Activated CD4-positive, alpha-beta T cell treated with anti-CD3 and anti-CD28 coated beads, Interleukin-10, Interleukin-2, amounts not matched to agents 100 ng/mL and 50 ng/mL, durations not matched to agents 16 hours and 8 hours (primary cell): ENCODE measurements at places on chromosomes 1 and 21.

- DNase-seq: no peak
Measured at GRCh38 chr1:213335084-213335483, 284.0 kb downstream of the RPS6KC1 start.

- no peak for DNase-seq
Measured at GRCh38 chr1:117821382-117821755, 108.1 kb downstream of the GDAP2 start.

- DNase-seq: peak; percentile 51
Measured at GRCh38 chr1:150890033-150890416, 3.1 kb downstream of the CTXND2 start.

DNA sequence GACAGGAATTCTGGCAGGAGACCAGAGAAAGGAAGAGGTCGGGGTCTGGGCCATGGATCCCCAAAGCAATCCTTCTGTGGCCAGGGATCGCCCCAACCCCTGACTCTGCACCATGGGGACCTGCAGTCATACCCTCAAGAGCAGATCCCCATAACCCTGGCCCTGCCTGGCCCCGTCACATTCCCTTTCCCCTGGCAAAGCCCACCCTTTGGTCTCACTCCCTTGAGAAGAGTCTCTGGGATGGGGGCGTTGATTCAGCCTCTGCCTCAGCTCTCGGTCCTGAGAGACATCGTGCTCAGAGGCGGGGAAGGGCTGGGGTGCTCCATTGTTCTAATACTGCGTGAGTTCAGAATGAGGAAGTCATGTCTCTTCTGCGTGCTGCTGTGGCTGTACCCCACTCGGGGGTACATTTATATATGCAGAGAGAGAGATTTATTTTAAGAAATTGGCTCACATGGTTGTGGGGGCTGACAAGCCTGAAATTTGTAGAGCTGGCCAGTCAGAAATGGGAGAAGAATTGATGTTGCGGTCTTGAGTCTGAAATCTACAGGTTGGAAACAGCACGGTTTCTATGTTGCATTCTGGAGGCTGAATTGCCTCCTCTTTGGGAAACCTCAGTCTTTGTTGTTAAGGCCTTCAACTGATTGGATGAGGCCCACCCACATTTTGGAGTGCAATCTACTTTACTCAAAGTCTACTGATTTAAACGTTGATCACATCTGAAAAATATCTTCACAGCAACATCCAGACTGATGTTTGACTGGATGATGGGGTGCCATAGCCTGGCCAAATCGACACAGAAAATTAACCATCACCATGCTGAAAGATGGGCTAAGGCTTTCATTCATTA is 4.2 kb upstream of the PADI2 start:
- DNase-seq: no peak

- DNase-seq: no peak
Measured at GRCh38 chr1:22749503-22749902, 38.9 kb downstream of the EPHB2 start.

GRCh38 chr1:240836271-240836670 is 224.3 kb upstream of the GREM2 start:
- DNase-seq: no peak

DNA sequence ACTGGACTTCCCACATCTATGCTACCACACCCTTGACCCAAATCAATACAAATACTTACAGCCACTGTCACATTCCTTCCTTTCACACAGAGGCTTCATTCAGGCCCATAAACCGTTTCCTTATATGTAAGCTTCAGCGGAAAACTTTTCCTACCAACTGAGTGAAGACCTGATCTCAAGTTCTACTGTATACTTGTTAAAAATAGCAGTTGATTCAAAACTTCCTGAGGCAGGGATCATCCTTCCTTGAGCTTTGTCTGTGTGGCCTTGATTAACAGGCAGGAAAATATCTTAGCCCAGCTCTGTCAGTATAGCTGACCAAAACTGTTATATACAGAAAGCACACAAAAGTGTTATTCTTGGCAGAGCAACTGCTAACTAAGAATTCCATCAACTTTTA is 42.7 kb downstream of the DENND2C start:
- DNase-seq: no peak

- peak; percentile 7 for DNase-seq
Measured at GRCh38 chr1:32695098-32695904, 7.3 kb downstream of the SYNC start.

DNA sequence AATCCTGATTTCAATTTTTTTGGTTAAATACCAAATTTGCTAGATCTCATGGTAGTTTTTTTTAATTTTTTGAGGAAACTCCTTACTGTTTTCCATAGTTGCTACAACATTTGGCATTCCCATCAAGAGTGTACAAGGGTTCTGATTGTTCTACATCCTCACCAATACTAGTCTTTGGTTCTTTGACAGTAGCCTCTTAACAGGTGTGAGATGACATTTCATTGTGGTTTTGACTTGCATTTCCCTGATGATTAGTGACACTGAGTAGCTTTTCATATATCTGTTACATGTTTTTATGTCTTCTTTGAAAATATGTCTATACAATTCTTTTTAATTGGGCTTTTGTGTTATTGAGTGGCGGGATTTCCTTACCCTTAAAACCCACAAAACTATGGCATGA is 20.9 kb upstream of the RGS13 start:
- DNase-seq: no peak

DNA sequence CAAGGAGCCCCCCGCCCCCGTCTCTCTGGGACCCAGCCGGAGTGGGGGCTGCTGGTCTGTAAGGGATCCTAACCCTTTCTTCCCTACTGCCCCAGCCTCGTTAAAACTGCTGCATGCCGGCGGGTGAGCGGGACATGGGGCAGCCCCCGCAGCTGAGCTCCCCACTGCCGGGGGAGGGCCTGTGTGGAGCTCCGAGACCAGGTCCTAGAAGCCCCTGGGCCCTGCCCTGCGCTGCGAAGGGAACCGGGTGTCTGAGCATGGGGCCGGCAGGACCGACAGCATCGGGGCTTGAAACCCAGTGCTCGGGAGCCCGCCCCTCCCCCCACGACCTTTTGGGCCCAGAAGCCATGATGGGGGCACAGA is 9.2 kb upstream of the COL6A1 start:
- no peak for DNase-seq

GRCh38 chr1:183185941-183186490 is at the start of gene LAMC2:
TSS of gene LAMC2 (plus strand) at chr1:183186264. CDS start at chr1:183186353, 89 bp downstream.
- no peak for DNase-seq

- DNase-seq: no peak
Measured at GRCh38 chr1:165454091-165454610, 9.2 kb upstream of the RXRG start.

DNA sequence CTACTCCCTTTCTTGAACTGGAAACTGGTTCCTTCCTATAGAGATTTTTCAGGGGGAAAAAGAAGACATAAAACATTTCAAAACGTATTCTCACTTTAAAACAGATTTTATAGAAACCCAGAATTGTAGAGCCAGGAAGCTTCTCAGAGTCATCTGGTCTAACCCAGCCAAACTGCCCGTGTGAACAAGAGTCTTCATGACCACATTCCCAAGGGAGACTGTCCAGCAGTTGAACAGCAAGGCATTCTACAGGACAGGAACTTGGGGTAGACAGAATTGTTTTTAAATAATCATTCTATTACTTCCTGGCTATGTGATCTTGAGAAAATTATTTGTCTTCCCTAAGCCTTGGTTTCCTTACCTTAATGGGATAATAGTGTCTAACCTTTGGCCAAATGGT is 163.5 kb upstream of the IVNS1ABP start:
- no peak for DNase-seq

- DNase-seq: no peak
Measured at GRCh38 chr1:221157026-221157761, 278.0 kb downstream of the HLX start.

GRCh38 chr21:26280775-26281174 is 110.2 kb upstream of the APP start:
- no peak for DNase-seq

GRCh38 chr1:63703701-63704107 is 70.1 kb upstream of the ROR1 start:
- DNase-seq: no peak

DNA sequence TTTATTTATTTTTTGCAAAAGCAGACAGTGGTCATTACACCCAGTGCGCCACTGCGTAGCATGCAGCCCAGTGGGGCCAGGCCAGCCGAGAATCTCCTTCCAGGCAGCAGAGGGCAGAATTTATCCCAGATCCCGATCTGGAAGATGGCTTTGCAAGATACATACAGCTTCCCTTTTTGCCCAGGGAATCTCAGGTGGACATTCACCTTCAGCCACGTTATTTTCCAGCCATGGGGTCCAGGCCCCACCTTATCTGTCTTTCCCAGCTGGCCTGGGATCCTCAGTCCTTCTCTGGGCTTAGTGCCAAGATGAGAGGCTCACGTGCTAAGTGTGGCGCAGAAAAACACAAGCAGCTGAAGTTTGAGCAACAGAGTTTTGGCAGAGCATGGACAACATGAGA is 123.6 kb downstream of the AJAP1 start:
- DNase-seq: no peak

DNA sequence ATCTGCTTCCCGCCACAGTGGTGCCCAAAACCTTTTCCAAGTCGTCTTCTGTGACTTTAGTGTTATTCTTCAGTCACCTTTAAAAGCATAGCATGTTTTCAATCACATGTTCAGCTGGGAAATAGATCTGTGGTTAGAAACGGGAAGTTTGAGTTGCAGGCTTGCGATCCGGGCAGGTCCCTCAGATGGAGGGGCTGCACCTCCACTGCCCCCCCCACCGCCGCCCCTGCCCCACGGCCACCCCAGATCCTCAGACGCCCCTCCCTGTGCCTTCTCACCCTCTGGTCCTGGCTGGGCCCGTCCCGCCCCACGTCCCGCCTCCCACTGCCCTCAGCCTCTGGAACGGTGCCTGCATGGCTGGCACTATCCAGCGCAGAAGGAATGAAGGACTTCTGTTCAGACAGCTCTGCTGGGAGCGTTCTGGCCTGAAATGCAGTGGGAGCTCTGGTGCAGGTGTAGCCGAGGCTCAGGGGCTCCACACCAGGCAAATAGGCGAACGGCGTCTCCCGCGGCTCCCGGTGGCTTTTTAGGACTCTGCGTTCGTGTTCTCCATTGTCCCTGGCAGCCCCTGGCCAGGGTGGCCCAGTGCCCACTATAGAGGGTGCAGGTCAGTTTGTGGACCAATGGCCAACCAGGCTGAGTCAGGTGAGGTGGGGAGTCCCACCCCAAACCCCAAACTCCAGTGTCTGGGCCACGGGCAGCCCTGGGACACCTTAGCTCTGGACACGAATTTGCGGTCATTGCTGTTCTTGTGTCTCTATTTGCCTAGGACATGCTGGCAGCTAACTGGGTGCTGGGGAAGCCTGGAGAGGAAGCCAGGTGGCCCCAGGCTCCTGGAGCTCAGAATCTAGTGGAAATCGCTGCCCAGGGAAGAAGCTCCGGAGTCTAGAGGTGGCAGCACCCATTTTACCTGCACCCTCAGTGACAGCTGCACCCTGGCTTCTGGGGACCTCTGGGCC is 67.1 kb downstream of the FAAP20 start:
- DNase-seq: no peak

- no peak for DNase-seq
Measured at GRCh38 chr1:235357485-235358373, 9.5 kb upstream of the TBCE start.

- DNase-seq: no peak
Measured at GRCh38 chr1:30875916-30876315, 32.6 kb downstream of the SDC3 start.

DNA sequence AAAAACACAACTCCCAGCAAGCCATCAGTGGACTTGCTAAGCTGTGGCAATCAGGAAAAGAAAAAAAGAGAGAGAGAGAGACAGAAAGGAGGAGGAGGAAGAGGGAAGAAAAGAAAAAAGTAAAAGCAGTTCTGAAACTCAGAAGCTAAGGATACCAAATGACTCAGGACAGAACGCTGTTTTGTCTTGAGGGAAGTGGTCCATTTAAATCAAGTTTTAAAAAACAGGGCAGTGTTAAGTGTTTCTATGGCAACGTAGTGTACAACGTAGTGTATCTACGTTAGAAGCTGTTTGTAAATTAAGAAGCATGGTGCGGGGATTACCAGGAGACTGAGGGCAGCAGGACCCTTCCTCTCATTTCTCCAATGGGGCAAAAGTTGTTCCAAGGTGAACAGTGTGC is 5.8 kb downstream of the ADORA3 start:
- DNase-seq: peak; percentile 42

GRCh38 chr1:170247751-170248521 is 102.2 kb downstream of the NTMT2 start:
- DNase-seq: peak; percentile 53

- peak; percentile 35 for DNase-seq
Measured at GRCh38 chr1:224042557-224043118, 71.3 kb upstream of the FBXO28 start.

DNA sequence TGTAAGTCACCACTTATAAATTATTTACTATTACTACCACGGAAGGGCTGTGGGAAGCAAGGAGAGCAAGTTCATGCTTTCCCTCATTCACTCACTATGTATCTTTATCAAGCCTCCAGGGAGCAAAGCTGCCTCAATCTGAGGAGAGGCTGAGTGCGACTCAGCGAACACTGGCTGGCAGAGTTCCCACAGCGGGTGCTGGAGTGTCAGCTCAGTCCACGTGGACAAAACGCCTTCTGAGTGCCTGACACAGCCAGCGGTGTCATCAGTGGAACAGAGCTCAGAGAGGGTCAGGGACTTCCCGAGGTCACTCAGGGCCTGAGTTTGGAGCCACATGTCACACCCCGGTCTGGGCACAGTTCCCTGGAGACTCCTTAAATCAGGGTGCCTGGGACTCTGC is 16.9 kb downstream of the MATN1 start:
- DNase-seq: no peak

GRCh38 chr1:38131024-38131585 is 84.5 kb upstream of the POU3F1 start:
- no peak for DNase-seq

- DNase-seq: no peak
Measured at GRCh38 chr21:42641311-42642218, 11.9 kb upstream of the PDE9A start.

DNA sequence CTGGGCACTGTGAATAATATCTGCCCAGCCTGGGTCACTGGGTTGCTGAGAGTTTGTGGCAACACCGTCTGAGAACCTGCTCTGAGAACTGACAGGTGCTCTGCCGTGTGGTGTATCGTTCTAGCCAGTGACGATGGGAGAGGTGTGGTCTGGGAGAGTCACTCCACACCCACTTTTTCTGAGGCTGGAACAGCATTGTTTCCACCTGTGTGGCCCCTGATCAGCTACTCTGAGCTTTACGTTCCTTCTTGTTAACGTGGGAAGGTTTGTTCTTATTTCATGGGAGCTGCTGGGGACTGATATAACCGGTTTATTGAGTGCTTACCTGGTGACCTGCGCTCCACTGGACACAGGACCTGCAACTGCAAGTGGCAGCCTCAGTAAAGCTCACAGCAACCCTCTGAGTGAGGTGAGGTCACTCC is 34.8 kb upstream of the TENT5C start:
- no peak for DNase-seq

DNA sequence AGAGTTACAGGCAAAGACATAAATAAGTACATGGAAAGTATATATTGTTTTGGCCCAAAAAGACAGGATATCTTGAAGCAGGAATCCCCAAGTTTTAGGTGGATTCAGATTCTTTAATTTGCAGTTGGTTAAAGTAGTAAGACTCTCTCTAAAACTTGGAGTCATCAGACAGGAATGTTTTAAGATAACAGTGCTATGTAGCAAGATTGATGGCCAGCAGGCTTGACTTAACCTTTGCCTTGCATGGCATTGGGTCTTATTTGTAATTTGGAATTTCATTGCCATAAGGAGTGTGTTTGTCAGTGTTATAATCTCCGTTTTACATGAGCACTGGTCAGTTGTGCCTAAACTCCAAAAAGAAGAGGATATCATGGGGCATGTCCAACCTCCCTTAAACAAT is 727.6 kb upstream of the CHRM3 start:
- DNase-seq: no peak

GRCh38 chr1:229300099-229300757 is 29.3 kb downstream of the RAB4A start:
- no peak for DNase-seq
